ENCODE measurements at places on chromosomes 3 and 15.

GRCh38 chr3:33196538-33196937 is 22.1 kb downstream of the SUSD5 start:
- DNase-seq: no peak

DNA sequence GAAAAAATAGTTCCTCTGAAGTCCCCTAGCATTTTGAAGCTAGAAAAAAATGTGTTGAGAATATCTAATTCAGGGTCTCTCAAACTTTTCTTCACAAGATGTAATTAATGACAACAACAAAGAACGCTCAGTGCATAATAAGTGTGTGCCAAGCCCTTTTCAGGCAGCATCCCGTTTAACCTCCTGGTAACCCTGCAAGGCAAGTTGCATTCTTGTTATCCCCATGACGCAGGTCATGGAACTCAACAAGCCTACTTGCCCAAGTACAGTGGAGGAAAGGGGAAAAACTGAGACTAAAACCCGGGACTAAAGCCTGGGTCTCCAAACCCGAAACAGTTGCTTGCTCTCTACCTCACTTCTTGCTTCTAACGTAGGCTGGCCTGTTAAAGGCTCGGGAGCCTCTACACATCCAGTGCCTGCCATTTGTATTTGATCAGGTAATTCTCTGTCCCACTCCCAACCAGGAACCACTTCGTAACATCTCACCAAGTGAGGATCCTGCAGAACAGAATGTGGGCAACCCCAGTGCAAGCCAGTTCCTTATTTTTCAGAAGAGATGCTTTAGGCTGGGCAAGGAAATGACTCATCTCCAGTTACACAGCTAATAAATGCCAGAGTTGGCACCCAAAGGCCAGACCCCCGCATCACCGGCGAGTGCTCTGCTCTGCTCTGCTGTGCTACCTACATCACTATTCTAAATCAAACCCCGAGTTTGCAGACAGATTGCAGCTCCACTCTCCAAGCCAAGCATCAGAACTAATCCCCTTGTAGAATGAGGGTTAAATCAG is 28.3 kb downstream of the LMCD1 start:
- DNase-seq: no peak

DNA sequence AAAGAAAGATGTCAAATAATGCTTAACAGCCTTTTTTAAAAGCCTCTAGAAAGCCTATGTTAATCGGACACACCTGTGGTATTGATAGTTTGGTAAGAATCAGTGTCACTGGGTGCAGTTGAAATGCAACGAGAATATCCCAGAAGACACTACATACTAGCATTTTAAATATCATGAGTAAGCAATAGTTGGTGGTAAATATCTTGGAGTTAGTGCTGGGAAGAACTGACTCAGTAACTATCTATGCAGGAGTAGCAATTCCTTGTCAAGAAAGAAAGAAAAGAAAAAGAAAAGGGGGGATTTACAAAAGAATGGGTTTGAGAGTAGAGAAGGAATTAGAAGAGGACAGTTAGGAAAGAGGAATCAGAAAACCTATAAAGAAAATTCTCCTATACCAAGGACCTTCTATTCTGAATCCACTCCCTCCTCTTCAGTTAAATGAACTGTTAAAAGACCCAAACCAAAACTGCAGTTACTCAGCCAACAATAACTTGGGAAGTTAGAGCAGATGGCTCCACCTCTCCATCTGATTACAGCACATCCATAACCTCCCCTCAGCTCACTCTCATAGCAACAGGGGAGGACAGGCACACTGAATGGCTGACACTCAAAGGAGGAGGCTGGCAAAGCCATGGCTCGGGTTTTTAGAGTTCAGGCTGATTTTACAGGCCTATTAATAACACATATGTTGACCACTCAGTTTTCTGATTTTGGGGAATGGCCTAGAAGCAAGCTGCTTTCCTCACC is 207.6 kb upstream of the MDFIC2 start:
- DNase-seq: no peak

GRCh38 chr15:58916962-58917361 is 16.5 kb downstream of the SLTM start:
- no peak for DNase-seq

DNA sequence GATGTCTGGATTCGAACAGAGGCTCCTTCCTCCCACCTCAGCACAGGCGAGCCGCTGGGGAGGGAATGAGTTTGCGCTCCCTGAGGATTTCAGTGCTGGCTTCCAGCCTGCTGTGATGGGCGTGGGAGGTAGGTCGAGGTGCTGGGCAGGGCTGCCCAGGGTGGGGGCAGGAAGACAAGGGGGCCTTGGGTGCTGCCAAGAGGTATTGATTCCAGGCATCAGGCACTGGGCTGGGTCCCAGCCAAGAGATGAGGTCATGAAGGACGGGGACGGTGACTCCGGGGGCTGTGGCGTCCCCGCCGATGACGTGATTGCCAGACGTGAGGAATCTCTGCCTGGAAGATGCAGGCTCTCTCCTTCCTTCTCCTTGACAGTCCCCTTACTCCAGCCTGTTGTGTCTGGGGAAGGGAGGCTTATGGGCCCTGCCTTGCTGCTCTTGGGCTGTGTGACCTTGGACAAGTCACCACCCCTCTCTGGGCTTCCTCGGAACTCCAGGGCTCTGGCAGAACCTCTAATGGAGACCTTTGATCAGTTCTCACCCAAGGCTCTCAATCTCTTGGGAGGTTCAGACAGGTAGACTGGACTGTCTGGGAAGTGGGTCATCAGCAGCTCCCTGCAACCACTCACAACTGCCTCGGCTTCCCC is 116.8 kb downstream of the FBLN2 start:
- no peak for DNase-seq

DNA sequence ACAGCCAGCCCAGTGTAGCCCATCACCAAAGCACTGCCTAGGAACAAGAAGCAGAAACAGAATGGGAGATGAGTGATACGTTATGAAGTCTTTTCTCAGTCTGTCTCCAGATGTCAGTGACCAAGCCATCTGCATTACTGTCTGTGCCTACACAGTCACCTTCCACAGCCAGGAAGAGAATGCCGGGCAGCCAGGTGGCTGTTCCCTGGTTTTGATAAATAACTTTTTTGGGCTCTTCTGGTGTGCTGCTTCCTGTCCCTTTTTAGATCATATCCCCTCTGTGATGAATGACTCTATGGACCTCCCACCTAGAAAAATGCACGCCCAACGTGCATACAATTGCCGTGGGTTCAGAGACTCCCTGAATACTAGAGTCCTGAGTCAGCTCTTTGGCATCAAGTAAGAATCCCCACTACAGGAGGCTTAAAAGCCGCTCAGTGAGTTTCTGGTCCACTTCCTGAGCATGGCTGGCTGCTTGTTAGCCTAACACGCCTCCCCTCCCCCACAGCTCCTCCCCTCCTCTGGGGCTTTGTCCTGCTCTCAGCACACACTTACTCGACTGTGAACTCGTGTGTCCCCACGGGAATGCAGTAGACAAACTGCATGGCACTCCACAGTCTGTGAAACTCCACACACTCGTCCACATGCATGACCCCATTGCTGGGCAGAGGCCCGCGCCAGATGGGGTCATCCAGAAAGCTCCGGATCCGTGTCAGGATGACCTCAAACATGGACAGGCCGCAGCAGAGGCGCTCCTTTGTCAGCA is 34.7 kb downstream of the NIPA2 start:
- DNase-seq: no peak

DNA sequence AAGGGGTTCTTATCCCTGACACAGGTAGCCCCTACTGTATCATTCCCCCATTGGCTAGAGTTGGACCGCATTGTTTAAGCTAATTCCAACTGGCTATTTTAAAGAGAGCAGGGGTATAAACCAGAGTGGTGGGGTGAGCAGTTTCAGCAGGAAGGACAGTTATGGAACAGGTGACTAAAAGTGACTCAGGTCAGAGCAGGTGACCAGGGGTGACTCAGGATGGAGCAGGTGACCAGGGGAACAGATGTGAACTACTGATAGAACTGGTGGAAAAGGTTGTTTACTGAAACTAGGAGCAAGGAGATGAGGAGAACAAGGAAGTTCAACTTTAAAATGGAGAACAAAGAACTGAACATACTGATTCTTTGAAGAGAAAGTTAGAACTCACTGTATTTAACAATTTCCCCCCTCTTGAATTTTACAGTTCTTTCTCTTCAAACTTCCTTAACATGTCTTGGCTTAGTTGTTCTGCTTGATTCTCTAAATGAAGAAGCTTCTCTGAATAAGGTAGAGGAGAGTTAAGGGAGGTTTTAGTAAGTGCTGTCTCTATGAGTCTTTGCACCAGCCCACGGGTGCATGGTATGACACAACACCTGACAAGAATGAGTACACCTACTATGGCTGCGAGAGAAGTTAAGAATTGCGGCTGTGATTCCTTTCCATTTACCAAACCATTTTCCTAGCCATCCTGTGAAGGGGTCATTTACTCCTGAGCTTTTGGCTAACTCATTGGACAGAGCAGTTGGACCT is 83.4 kb upstream of the WNT7A start:
- no peak for DNase-seq

GRCh38 chr3:127760791-127761440 is 61.4 kb downstream of the MGLL start:
- no peak for DNase-seq

DNA sequence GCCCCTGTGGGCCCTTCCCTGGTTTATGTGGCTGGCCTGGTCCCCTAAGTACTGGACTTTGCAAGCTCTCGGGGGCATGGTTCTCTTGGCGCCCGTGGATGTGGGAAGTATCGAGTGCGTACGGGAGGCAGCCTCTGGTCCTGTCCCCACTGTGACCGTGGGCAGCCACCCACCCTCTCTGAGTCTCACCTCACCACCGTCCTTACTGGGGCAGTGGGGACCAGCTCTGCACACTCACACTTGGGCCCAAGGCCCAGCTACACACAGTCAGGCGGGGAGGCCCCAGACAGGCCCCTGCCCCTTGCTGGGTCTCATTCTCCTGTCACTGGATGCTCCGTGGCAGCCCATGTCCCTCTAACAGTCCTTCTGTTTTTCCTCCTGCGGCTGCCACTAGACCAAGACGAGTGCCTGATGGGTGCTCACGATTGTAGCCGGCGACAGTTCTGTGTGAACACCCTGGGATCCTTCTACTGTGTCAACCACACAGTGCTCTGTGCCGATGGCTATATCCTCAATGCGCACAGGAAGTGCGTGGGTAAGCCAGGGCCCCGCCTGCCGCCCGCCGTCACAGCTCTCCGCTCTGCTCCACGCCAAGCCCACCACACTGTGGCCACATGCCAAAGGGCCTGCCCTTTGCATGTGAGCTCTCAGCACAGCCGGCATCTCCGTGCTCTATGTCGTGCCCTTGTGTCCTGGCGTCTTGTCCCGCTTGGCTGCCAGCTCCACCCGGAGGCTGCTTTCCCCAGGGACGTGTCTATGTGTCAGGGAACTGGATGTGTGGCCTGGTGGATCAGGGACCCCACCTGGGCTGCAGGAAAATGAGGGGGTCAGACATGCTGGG is 72.7 kb downstream of the FBLN2 start:
- no peak for DNase-seq

- no peak for DNase-seq
Observed at GRCh38 chr15:60347480-60348049, 50.2 kb downstream of the ANXA2 start.

DNA sequence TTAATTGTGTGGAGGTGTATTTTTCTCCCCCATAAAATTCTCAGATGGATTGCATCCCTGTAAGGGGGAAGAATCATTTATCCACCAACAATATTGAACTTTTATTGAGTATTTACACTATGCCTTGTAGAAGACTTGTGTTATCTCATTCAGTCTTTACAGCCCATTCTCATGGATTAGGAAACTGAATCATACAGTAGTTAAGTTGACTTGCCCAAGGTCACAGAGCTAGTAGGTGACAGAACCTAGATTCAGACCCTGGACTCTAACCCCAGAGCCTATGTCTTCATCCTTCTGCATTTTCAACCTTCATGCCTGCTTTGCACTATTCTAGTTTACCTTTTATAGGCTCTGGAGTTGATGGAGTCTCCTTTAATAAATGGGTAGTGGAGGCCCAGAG is 226.8 kb downstream of the LPP start:
- DNase-seq: no peak

DNA sequence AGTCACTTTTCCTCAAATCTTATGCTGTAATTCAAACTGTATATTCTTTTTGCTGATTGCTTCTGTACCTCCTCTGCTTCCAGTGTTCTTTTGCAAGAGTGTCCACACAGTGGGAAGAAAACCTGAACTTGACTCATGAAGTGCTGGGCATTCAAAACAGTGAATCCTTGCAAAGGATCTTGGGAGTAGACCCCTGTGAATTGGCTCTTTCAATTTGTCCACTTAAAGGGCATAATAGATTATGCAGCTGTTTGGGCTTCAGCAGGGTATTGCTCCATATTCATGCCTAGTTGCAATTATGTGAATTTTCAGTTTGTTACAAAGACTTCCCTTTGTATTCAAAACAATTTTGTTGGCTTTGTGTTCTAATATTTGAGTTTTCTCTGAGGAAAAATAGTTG is 11.4 kb downstream of the ZFAND6 start:
- DNase-seq: no peak

- DNase-seq: no peak
Observed at GRCh38 chr15:26870346-26870745, 3.5 kb downstream of the GABRA5 start.

GRCh38 chr3:66661628-66662027 is 160.8 kb upstream of the LRIG1 start:
- no peak for DNase-seq

GRCh38 chr15:51366920-51367319 is 25.5 kb downstream of the GLDN start:
- DNase-seq: peak; percentile 45

DNA sequence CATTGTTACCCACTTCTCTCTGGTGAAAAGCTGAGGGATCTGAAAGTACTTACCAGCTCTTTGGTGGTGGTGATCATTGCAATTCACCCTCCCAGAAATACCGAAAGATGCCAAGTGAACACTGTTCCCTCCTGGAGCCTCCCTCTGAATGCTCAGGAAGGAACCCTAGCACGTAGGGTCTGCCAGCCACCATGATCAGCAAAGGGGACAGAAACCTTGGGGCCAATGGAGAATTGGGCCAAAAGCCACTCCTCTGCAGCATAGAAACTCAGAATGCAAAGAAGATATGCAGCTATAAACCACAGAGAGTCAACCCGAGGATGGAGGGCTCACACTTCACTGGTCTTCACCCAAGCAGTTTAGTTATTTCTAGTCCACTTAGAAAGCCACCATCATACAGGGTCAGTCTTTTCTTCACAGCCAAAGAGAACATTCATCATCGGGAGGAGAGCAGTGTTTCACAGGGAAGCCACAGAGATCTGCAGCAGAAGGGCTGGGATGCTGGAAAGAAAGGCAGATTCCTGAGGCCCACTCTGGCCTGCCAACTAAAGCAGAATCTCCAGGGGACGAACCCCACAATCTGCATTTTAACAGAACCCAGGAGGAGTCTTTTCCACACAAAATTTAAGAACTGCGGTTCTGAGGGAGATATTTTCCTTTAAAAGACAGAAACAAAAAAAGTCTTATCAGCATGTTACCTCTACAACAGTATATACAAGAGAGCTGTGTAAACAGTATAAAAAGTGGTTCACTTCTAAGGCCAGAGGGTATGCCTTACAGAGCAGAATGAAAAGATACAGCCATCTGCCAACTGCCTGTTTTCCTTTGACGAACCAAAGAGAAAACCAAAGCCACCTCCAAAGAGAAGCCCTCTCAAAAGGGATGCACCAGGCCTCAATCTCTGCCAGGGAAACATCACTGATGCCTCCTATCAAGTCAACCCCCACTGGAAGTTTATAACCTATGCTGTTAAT is 11.3 kb downstream of the TBC1D2B start:
- DNase-seq: no peak

GRCh38 chr3:52046186-52046901 is 10.0 kb downstream of the DUSP7 start:
- no peak for DNase-seq

Data from SHP77 treated with DMSO at 0.1 percent for 48 hours (cell line).